ENCODE measurements at places on chromosomes 2 and 18. TPM values are rescaled to one million over a fixed set of nuclear protein-coding genes. Genes with fewer than 3 reads are reported as not detected.

Gene TRABD2A
- 13.8 TPM for polyA plus RNA-seq

Gene VSNL1
- polyA plus RNA-seq = 1.4 TPM

Gene GRHL1
- polyA plus RNA-seq = 7.9 TPM

Gene DIPK1C
- polyA plus RNA-seq = 26.4 TPM

Gene ST6GAL2
- polyA plus RNA-seq = 0.57 TPM

DNA sequence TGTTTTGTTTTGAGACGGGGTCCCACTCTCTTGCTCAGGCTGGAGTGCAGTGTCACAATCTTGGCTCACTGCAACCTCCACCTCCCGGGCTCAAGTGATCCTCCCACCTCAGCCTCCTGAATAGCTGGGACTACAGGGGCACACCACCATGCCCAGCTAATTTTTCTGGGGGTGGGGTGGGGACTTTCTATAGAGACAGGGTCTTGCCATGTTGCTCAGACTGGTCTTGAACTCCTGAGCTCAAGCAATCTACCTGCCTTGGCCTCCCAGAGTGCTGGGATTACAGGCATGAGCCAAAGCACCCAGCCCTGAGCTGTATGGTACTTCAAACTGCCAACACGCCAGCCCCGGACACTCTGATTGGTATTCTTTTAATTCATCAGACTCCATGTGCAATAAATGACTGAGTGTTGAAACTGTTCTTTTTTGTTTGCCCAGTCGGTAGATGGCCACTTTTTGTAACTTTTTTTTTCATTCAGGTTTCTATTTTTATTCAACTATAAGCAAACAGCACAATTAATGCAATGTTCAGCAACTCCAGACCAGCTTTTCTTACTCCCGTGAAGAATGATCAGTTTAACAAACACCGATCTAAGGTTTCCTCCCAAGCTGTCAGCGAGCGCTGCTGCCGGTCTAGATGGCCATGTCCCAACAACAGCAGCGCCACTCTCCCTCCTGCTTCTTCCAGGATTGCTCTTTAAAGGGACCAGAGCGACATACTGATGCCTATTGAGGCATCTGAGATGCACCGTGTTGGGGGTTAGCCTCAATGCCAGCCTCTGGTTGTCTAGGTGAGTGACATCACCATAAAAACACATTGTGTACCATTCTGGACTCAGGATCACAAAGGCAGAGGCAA is 12.5 kb upstream of the TGOLN2 start:
- DNase-seq = no peak

- DNase-seq = no peak
These were observed 59.4 kb upstream of the MSTN start for GRCh38 chr2:190121971-190122370.

- no peak for DNase-seq
These were observed 891.3 kb upstream of the SLC39A10 start for GRCh38 chr2:194765723-194766122.

DNA sequence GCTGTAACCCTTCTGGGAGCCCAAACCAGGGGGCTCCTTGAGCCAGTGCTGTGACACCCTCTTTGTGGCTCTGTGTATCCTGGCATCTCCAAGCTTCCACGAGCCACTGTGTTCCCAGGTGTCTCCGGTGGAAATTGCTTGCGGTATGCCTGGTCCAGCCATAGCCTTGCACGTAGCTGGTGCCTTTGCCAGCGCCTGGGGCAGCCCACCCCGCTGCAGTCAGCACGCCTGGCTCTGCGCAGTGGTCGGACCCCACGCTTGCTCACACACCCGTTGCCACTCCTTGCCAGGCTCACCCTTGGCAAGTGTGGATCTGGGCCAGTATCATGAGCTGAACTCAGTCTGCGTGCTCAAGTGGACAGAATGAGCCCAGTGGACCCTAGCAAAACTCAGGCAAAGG is 152.3 kb downstream of the MBD5 start:
- DNase-seq = no peak

DNA sequence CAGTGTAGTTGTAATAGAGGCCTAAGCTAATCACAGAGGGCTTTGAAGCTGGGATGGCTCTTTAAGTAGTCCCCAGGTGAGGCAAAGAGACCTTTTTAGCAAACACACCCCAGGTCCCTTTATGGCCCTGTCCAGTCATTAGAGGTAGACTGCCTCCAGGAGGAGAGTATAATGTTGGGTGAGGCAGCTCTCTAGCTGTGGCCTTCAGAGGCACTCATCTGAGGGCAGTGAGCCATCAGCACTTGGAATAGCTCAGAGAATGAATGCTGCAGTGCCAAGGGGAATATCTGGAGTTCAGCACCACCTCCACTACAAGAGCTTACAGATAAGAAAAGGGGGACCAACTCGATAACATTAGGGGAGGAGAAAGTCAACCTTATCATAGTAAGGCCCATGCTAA is 52.8 kb downstream of the UNC80 start:
- DNase-seq = no peak

DNA sequence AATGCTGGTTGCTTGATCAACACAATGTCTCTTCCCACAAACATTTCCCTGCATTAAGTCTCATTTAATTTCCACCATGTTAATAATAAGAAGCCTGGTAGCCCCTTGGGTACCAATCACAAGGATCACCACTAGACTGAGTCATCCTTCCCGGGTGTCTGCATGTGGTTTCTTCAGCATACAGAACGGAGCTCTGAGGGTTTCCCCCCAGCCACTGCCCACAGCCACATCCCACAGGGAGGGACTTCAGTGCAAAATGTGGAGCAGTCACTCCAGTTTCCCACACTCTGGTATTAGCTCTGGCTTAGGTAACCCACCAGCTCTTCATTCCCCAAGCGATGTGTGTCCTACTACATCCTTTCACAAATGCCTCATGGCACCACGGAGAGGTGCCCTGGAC is 42.7 kb upstream of the POLE4 start:
- no peak for DNase-seq
